Mesothelial cell of epicardium (in vitro differentiated cells): ENCODE measurements at places on chromosomes 2 and 18. TPM values are rescaled to one million over a fixed set of nuclear protein-coding genes. Genes with fewer than 3 reads are reported as not detected.

DNA sequence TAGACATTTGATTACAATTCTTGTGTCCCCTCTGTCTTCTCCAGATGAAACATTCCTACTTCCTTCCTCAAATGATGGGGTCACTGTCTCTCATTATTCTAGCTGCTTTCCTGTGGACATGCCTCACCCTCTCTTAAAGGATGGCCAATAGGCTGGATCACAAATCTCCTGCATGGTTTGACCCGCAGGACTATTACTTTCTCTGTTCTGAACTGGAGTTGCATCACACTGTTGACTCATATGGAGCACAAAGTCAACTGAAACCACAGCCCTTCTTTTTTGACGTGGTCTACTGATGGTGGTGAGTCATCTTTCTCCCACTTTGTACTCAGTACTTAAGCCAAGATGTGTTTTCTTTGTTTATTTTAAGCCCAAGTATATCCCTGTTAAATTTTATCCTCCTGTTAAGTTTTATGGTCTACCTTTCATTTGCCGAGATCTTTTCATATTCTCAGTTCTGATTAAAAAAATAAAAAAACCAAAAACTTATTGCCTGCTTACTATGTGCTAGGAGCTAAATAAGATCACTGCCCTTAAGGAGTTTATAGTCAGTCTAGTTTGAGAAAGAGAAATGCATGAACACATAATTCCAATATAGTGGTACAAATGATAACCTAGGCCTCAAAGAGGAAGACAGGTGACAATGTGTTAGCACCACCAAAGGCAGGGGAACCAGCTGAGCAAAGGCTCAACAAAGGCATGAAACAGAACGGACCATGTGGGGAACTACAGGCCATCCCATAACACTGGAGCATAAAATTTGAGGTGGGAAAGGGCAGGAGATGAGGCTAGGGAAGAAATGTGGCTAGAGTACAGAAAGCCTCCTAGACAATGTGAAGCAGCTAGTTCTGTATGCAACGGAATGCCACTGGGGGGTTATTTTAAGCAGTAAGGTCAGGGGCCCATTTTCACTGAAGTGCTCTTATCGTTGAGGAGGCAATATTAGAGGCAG lies 67.6 kb upstream of the ZFP36L2 start:
- DNase-seq, result no peak

DNA sequence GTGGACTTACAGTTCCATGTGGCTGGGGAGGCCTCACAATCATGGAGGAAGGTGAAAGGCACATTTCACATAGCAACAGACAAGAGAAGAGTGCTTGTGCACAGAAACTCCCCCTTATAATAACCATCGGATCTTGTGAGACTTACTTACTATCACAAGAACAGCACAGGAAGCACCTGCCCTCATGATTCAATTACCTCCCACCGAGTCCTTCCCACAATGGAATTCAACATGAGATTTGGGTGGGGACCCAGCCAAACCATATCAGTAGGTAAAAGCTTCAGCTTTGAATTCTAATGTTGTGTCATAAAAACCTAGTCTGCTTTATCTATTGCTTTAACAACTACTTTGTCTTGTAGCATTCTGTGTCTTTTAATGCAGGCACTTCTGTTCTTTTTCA lies 140.4 kb upstream of the PIK3C3 start:
- no peak for DNase-seq

DNA sequence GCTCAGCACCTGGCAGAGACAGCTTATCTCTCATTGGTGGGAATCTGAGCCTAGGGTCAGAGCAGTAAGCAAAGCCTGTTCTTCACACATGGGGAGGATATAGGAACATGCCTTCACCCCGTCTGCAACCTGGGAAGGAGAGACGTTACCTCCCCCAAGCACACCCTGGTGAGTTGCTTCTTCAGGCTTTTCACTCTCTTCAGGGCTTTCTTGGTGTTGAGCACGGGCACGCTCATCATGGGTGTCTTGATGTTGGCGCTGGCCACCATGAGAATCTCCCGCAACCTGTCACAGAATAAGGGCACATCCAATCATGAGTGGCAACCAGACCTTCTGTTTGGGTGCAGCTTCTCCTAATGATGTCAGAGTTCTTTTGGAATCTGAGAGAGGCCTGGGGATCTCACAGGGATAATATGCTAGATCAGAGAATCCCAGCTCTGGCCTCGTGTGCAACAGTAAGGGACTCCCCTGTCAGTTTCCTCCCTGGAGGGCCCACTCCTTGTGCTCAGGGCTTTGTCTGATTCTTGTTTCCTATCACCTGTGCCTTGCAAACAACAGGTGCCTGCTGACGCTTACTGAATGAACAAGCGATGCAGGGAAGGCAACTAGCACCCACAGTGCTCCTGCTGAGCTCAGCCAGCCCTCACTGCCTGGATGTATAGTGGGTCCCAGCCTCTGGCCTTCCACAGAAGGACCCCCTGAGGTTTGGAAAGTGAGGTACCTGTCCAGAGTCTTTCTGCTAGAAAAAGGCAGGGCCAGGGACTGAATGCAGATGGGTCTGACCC lies 66.3 kb downstream of the POLR1A start:
- DNase-seq, result no peak

SPDYA gene
- total RNA-seq, result 1.3 to 2.0 TPM (median 1.7 TPM) in 3 replicates

DNA sequence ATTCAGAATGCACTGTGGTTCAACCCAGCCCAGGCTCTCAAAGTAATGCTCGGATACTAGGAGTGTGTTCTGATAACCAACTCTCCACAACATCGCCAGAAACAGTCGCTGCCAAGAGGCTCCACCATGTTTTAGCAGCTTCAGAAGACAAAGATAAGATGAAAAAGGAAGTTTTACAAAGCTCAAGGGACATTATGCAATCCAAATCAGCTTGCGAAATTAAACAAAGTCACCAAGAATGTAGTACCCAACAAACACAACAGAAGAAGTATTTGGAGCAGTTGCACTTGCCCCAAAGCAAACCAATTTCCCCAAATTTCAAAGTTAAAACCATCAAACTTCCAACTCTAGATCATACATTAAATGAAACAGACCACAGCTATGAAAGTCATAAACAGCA lies 360.9 kb downstream of the XIRP2 start:
- no peak for DNase-seq

GRCh38 chr2:134436706-134437105 lies 182.8 kb downstream of the MGAT5 start:
- no peak for DNase-seq

GRCh38 chr2:219099329-219099728 lies 38.6 kb upstream of the IHH start:
- no peak for DNase-seq

DNA sequence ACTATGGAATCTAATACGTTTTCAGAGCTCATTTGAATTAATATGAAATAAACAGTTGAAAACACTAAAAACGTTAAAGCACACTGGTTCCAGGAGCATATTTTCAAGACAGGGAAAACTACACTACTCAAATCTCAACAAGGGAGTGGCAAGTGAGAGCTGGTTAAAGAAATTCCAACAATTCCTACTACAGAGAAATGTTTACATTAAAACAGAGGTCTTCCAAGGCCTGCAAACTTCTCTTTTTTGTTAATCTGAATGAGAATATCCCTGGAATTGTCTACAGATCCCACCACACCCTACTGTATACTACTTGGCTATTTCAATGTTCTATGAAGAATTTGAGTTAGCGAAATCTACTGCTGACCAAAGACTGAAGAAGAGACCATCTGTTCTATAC lies 231.5 kb downstream of the ZEB2 start:
- no peak for DNase-seq

GRCh38 chr18:63177259-63177658 lies 142.3 kb downstream of the BCL2 start:
- no peak for DNase-seq

- DNase-seq, result no peak
Measured at GRCh38 chr2:58047373-58047935, 848 bp downstream of the VRK2 start.

GRCh38 chr18:23307567-23308295 lies 145.4 kb upstream of the RIOK3 start:
- no peak for DNase-seq

DNA sequence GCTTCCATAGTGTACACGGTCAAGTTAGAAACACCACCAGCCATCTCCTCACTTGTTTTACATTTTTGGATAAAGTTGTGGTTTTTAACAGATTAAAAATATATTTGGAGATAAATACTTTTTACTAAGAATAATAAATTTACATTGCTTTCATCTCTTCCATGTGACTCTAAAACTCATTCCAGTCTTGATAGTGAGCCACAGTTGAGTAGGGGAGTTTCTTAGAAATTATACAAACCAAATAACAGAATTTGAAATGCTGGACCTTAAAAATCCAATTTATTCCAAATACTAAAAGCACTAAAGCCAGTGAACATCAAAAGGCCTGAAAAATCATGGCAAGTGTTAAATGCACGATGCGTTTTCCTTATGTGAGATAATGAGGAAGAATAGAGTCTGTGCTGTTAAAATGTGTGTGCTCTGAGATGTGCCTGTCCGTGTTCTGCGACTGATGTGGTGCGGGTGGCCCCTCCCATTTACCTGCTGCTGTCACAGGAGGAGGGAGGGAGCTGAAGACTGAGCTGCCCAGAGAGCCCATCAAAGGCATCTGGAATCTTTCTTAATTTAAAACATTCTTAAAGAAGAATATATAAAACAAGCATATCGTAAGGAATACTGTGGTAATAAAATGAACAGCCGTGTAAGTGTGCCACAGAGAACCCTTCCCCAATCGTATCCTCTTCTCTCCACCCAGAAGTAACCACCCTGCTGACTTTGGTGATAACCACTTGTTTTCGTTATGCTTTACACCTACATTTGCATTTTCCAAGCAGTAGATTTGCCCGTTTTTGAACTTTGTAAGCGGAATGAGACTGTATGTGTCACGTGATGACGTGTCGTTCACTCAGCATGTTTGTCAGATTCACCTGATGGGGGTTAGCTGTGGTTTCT lies 57.0 kb upstream of the TXNDC2 start:
- DNase-seq, result no peak

DNA sequence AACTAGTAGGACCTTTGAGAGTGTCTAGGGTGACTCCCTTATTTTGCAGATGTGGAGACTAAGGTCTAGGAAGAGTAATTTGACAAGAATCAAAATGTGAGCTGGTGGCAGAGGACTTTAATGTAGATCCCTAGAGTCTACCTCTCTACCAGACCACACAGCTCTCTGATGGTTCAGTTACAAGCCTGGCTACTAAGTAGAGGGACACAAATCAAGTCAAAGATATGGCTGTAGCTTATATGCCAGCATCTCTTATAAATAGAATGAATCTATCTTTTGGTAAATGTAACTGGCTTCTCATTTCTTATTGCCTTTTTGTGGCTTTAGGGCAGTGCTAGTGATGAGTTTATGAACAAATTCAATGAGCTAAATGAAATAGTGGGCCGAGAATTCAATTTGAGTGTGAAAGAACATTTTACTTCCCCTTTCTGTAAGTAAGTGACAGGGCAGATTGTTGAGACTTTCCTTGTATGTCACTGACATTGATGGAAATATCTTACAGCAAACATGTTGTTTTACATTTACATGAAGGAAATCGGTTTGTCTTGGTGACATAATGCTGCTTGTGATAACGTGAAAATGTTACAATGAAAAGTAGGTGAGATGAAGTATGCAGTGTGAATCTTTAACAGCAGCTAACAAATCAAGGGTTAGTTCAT lies 28.3 kb downstream of the CSRNP3 start:
- DNase-seq, result no peak

- no peak for DNase-seq
Measured at GRCh38 chr2:75982719-75983118, 272.0 kb upstream of the GCFC2 start.
